ENCODE measurements at places on chromosomes 12 and 14.

DNA sequence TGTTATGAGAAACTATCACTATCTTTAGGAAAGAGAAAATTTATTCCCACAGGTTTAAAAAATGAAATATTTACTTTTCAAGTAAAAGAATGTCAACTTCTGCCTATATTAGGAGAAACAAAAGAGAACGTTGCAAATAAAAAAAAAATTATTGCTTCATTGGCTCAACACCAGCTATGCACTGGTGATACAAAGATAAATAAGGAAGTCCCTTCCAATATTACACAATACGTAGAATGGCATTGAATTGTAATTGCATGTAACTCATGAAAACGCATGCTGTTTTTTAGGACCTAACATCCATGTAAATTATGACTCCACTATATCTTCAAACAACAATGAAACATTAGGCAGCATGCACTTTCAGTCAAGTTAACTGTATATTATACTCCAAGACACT, 56.4 kb upstream of the RERGL start:
- no peaks in the 10 kb centered on the region for H3K36me3 ChIP-seq
- H3K27me3 ChIP-seq: no peaks in the 10 kb centered on the region
- H3K4me3 ChIP-seq: no peak overlapping the region
- DNase-seq: peak; percentile 68
- H3K27ac ChIP-seq: no peak overlapping the region

DNA sequence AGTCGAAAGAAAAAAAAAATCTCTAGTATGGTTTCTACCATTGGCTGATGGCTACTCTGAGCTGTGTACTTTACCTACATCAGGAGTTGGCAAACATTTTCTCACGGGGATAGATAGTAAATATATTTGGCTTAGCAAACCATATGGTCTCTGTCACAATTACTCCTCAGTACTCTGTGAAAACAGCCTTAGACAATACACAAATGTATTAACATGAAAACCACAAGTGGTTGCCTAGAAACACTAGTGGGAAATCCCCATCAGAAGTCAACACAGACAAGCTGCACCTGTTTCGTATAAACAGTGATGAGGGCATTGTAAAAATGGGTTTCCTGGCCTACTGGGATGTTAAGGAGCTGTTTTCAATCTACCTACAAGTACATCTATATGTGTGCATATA, 84.6 kb upstream of the NAV3 start:
- H3K27me3 ChIP-seq: no peaks in the 10 kb centered on the region
- H3K27ac ChIP-seq: no peak overlapping the region
- no peak overlapping the region for H3K4me3 ChIP-seq
- peak; percentile 59 for DNase-seq
- no peaks in the 10 kb centered on the region for H3K36me3 ChIP-seq

- H3K4me1 ChIP-seq: no peaks in the 10 kb centered on the region
- peaks cover 2% of the 10 kb centered on the region for H3K27me3 ChIP-seq
- DNase-seq: peak; percentile 54
- H3K36me3 ChIP-seq: no peaks in the 10 kb centered on the region
Measured at GRCh38 chr14:101628471-101628966, 67.2 kb downstream of the DIO3 start.

DNA sequence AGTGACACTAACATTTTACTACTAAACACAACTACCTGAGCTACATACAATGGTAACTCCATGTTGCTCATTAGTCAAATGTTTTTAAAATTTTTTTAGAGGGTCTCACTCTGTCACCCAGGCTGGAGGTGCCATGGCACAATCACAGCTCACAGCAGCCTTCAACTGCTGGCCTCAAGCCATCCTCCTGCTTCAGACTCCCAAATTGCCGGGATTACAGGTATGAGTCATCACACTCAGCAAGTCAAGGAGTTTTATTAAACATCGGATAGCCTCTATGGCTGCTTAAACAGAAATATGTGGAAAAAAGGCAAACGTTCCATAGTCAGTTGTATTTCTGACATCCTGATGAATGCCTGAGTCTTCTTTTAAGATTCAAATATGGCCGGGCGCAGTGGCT, 11.1 kb upstream of the NPFF start:
- DNase-seq: peak; percentile 36
- no peaks in the 10 kb centered on the region for H3K27me3 ChIP-seq
- no peak overlapping the region for H3K4me3 ChIP-seq
- H3K4me1 ChIP-seq: no peaks in the 10 kb centered on the region

GRCh38 chr14:22428700-22429291, 160.2 kb downstream of the DAD1 start:
- H3K4me3 ChIP-seq: no peak overlapping the region
- H3K27ac ChIP-seq: no peak overlapping the region
- peaks cover 6% of the 10 kb centered on the region for H3K27me3 ChIP-seq

DNA sequence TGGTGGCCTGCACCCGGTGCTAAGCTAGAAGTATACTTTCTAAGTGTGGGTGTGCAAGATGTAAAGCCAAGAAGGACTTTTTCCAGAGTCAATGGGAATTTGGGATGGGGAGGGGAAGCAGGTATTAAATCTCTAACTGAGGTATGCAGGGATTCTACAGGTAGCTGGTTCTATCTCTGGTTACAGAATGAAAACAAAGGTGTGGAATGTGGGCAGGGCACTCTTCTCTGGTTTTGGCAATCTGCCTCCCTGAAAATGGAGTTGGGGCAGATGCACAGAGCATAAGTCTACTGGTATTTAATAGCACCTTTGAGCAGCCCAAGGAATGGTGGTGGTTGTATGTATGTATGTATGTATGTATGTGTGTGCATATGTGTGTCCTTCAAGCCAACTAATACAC, 66.7 kb upstream of the PPP1R12A start:
- no peaks in the 10 kb centered on the region for H3K36me3 ChIP-seq
- no peaks in the 10 kb centered on the region for H3K27me3 ChIP-seq
- no peak overlapping the region for H3K4me3 ChIP-seq
- H3K4me1 ChIP-seq: no peaks in the 10 kb centered on the region

- no peak overlapping the region for H3K4me3 ChIP-seq
- DNase-seq: peak; percentile 85
- no peaks in the 10 kb centered on the region for H3K4me1 ChIP-seq
- H3K27ac ChIP-seq: no peak overlapping the region
- H3K36me3 ChIP-seq: no peaks in the 10 kb centered on the region
Measured at GRCh38 chr12:83945871-83946270, 966.7 kb downstream of the SLC6A15 start.

DNA sequence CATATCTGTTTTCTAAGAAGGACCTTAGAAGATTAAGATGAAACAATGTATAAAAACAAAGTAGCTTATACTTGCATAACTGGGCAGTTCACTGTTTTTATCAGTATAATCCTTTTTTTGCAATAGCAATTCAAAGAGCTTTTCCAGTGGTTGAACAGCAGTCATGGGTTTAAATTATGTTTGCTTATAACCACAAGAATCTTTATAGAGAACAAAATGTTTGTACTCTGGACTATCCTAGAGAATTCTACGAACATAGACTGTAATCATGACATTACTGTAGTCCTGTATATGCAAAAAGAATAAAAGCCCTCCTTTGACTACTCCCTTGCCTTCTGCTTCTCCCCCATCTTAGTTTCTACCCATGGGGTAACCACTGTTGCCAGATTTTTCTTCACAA, 5.7 kb downstream of the FAM177A1 start:
- H3K36me3 ChIP-seq: peaks cover 2% of the 10 kb centered on the region
- H3K27me3 ChIP-seq: no peaks in the 10 kb centered on the region
- peak; percentile 20 for DNase-seq
- no peak overlapping the region for H3K4me3 ChIP-seq

GRCh38 chr12:63846238-63846967, 1.9 kb downstream of the SRGAP1 start:
- H3K27me3 ChIP-seq: no peaks in the 10 kb centered on the region
- H3K27ac ChIP-seq: peak overlapping the region; percentile 95
- peaks cover 2% of the 10 kb centered on the region for H3K36me3 ChIP-seq
- DNase-seq: peak; percentile 41
- H3K4me3 ChIP-seq: peak overlapping the region; percentile 98

- H3K27ac ChIP-seq: no peak overlapping the region
- no peak overlapping the region for H3K4me3 ChIP-seq
- DNase-seq: no peak
- H3K4me1 ChIP-seq: no peaks in the 10 kb centered on the region
- no peaks in the 10 kb centered on the region for H3K27me3 ChIP-seq
Measured at GRCh38 chr12:108090107-108090899, 38.8 kb upstream of the WSCD2 start.

GRCh38 chr14:69284170-69284569, 24.2 kb downstream of the GALNT16 start:
- H3K27ac ChIP-seq: no peak overlapping the region
- H3K4me1 ChIP-seq: peaks cover 3% of the 10 kb centered on the region
- no peaks in the 10 kb centered on the region for H3K27me3 ChIP-seq
- H3K4me3 ChIP-seq: no peak overlapping the region
- no peak for DNase-seq

GRCh38 chr14:105887692-105888091, 361.3 kb downstream of the TMEM121 start:
- H3K4me3 ChIP-seq: no peak overlapping the region
- H3K36me3 ChIP-seq: no peaks in the 10 kb centered on the region
- H3K4me1 ChIP-seq: no peaks in the 10 kb centered on the region
- no peak overlapping the region for H3K27ac ChIP-seq
- no peaks in the 10 kb centered on the region for H3K27me3 ChIP-seq

DNA sequence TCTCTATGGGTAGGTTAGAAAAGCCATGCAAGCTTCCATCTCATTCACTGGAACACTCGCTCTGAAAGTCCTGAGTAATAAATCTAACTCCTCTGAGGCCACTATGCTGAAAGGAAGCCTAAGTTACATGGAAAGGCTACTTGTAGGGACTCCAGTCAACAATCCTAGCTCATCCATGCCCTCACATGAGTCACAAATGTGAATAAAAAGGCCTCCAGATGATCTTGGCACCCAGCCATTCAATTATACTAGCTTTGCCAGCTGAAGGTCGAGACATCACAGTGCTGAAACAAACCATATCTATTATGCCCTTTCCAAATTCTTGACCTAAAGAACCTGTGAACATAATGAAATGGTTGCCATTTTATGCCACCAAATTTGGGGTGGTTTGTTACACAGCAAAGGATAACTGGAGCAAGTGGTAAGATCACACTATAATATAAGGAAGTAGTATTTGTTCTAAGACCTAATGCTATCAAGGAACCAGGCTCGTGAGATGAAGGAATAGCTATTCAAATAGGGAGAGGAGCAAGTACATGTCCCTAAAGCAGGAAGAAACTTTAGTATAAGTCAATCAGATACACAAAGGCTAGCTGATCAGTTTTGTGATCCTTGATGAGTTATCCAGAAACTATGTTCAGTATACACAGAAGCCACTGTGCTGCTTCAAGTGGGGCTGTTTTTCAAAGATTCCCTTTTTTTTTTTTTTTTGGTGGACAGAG, 142.1 kb downstream of the MED13L start:
- H3K4me1 ChIP-seq: peaks cover 19% of the 10 kb centered on the region
- no peak overlapping the region for H3K27ac ChIP-seq
- H3K36me3 ChIP-seq: no peaks in the 10 kb centered on the region
- H3K27me3 ChIP-seq: no peaks in the 10 kb centered on the region
- peak; percentile 67 for DNase-seq

GRCh38 chr12:107978641-107979040, 150.4 kb upstream of the WSCD2 start:
- no peak overlapping the region for H3K4me3 ChIP-seq
- no peak overlapping the region for H3K27ac ChIP-seq
- H3K27me3 ChIP-seq: no peaks in the 10 kb centered on the region
- no peaks in the 10 kb centered on the region for H3K4me1 ChIP-seq
- no peak for DNase-seq

- DNase-seq: peak; percentile 15
- no peak overlapping the region for H3K27ac ChIP-seq
- H3K4me1 ChIP-seq: no peaks in the 10 kb centered on the region
- no peaks in the 10 kb centered on the region for H3K36me3 ChIP-seq
- H3K27me3 ChIP-seq: no peaks in the 10 kb centered on the region
Measured at GRCh38 chr12:133058203-133059113, 21.1 kb downstream of the ZNF84 start.

DNA sequence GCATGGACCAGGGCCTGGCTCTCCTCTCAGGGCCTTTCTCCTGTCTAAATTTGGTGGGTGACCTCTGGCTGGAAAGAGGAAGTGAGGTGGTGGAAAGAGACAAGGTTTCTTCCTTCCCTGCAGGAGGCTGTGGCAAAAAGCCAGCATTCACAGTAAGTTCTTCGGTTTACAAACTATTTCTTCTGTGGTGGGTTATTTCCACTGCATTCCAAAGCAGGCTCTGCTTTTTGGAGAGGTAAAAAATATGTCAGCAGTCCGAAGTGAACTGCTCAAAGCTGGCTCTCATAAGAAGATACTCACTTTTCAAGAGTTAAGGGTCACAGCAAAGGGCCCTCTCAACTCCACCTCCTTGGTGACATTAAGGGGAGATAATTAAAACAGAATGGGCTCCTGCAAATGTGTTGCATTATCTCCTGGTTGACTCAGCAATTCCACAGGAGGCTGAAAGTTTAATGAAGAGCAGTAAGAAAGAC, 48.9 kb upstream of the POC1B start:
- H3K36me3 ChIP-seq: no peaks in the 10 kb centered on the region
- H3K27ac ChIP-seq: peak overlapping the region; percentile 16
- DNase-seq: peak; percentile 43
- H3K4me3 ChIP-seq: no peak overlapping the region
- no peaks in the 10 kb centered on the region for H3K27me3 ChIP-seq

DNA sequence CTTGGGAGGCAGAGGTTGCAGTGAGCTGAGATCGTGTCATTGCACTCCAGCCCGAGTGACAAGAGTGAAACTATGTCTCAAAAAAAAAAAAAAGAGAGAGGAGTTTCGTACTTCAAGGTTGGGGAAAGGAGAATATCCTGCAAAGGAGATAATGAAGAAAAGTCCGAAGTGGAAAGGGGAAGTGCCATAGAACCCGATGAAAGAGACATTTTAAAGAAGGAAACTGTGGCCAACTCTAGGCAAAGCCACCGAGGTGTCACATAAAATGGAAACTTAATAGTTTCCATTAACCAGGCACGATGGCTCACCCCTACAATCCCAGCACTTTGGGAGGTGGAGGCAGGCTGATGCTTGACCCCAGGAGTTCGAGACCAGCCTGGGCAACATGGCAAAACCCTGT, 15.0 kb upstream of the LTBP2 start:
- H3K27me3 ChIP-seq: no peaks in the 10 kb centered on the region
- no peaks in the 10 kb centered on the region for H3K36me3 ChIP-seq
- H3K4me1 ChIP-seq: no peaks in the 10 kb centered on the region
- DNase-seq: no peak

- no peak overlapping the region for H3K4me3 ChIP-seq
- H3K27me3 ChIP-seq: no peaks in the 10 kb centered on the region
- no peak overlapping the region for H3K27ac ChIP-seq
- H3K4me1 ChIP-seq: peaks cover 5% of the 10 kb centered on the region
- no peak for DNase-seq
Measured at GRCh38 chr12:2391740-2392331, 339.0 kb downstream of the CACNA1C start.

- H3K27ac ChIP-seq: no peak overlapping the region
- peaks cover 9% of the 10 kb centered on the region for H3K36me3 ChIP-seq
- H3K4me1 ChIP-seq: peaks cover 8% of the 10 kb centered on the region
- no peak overlapping the region for H3K4me3 ChIP-seq
- peak; percentile 60 for DNase-seq
Measured at GRCh38 chr12:57813971-57814772, 4.4 kb downstream of the AVIL start.

GRCh38 chr14:80100681-80101080, 110.6 kb downstream of the DIO2 start:
- no peaks in the 10 kb centered on the region for H3K27me3 ChIP-seq
- no peak overlapping the region for H3K4me3 ChIP-seq
- H3K27ac ChIP-seq: no peak overlapping the region
- no peaks in the 10 kb centered on the region for H3K36me3 ChIP-seq

GRCh38 chr14:28382444-28383190, 384.0 kb upstream of the FOXG1 start:
- H3K36me3 ChIP-seq: no peaks in the 10 kb centered on the region
- H3K4me1 ChIP-seq: no peaks in the 10 kb centered on the region
- H3K27me3 ChIP-seq: no peaks in the 10 kb centered on the region
- peak; percentile 77 for DNase-seq
